Colonic mucosa (tissue), 4 donors: ENCODE measurements at places on chromosomes 3 and 15.

GRCh38 chr15:33442449-33442848 lies 131.7 kb downstream of the RYR3 start:
- DNase-seq = no peak

GRCh38 chr15:92586383-92586942 lies 69.1 kb downstream of the FAM174B start:
- no peak for DNase-seq

DNA sequence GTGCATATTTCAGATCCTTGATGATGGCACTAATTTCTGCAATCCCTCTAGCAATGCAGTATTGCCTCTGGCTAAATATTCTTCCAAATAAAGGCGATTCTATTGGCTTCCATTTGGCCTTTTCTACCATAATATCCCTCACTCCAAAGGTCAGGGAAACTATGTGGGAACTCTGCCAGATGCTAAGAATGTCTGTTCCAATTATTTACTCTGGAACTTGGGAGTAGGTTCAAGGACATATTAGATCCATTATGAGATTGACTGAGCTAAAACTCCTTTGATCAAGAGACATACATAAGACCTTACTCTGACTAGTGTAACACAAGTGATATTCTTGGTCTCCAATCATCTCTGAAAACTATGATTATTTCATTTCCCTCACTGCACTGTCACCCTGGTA lies 674.5 kb upstream of the NECTIN3 start:
- DNase-seq = no peak

DNA sequence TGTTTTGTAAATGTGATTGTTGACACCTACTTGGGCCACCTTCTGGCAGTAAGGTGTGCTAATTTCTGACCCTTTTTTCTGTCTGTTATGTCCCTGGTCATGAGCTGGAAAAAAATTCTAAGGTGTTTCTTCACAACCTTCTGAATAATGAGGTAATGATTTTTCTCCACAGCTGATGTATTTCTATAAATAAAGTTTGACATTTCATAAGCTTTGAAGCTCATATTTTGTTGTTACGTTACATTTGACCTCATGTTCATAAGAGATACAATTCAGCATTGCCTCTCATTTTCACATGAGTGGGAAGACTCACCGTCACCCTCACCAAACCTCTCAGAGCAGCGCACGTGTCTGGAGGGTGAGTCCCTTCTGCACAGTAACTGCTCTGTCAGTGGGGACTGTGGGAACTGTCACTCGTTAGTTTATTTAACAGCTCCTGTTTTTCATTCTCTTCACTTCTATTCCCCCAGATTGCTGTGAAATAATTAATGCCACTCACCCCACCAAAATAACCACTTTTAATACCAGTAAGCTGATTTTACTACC lies 140.9 kb downstream of the PLCL2 start:
- no peak for DNase-seq

DNA sequence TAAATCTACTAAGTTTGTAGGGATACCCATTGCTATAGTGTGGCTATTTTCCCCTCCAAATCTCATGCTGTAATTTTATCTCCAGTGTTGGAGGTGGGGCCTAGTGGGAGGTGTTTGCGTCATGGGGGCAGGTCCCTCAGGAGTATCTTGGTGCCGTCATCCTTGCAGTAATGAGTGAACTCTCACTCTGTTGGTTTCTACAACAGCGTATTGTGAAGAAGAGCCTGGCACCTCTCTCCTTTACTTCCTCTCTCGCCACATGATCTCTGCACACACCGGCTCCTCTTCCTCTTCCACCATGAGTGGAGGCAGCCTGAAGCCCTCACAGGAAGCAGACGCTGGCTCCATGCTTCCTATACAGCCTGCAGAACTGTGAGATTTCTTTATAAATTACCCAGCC lies 34.0 kb upstream of the TRPM1 start:
- DNase-seq = no peak

DNA sequence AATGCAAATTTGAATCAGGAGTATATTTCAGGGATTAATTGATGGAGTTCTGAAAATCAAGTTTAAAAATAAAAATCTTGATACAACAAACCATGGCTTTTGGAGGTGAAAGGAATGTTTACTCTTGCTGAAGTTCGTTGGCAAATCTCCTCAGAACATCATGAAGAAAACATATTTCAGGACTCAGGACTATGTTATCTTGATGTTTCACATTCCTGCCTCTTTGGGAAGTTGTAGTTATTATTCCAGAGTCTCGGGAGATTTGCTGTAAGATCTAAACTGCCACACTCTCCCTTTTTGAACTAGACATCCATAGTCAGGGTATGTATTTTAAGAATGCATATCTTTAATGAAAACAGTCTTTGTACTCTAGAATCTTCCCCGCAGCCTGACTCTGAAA lies 271.2 kb downstream of the RBMS3 start:
- no peak for DNase-seq

GRCh38 chr15:62734706-62735105 lies 307.8 kb upstream of the TPM1 start:
- DNase-seq = no peak

- DNase-seq = no peak
Measured at GRCh38 chr3:51961602-51962569, 5.4 kb downstream of the PCBP4 start.

- no peak for DNase-seq
Measured at GRCh38 chr15:31802761-31803160, 227.6 kb upstream of the CHRNA7 start.

DNA sequence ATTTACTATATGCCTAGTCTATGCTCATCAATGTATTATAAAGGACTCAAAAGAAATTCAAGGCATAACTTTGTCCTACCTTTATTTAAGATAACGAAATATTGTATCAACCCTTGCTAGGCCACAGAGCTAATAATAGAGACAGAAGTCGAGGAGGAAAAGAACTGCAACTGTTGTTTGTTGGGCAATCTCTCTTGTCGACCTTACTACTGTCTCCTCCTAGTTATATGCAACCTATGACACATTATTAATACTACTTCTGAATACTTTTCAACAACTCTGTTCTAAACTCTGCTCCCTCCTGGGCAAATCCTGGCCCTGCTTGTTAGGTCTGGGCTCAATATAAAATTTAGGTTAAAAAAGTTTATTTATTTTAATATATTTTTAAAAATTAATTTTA lies 24.6 kb downstream of the SPPL2A start:
- no peak for DNase-seq

- no peak for DNase-seq
Measured at GRCh38 chr3:183975981-183976662, 41.6 kb downstream of the ABCC5 start.

DNA sequence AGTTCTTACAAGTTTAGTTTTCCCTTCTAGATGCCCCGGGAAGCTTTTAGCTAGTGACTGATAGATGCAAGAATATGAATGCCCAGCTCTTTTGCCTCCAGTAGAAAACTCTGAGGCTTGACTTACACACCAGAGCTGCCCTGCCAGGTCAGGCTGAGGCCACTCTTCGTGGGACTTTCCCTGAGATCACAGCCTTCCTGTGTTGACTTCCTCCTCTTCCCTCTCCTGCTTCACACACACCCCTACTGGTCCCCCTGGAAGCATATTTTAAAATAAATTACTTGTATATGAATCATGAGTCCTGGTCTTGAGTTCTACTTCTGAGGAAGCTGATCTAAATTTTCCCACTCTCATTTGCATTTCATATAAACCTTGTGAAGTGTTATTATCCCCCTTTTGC lies 413.7 kb downstream of the PDCD6IP start:
- DNase-seq = no peak

DNA sequence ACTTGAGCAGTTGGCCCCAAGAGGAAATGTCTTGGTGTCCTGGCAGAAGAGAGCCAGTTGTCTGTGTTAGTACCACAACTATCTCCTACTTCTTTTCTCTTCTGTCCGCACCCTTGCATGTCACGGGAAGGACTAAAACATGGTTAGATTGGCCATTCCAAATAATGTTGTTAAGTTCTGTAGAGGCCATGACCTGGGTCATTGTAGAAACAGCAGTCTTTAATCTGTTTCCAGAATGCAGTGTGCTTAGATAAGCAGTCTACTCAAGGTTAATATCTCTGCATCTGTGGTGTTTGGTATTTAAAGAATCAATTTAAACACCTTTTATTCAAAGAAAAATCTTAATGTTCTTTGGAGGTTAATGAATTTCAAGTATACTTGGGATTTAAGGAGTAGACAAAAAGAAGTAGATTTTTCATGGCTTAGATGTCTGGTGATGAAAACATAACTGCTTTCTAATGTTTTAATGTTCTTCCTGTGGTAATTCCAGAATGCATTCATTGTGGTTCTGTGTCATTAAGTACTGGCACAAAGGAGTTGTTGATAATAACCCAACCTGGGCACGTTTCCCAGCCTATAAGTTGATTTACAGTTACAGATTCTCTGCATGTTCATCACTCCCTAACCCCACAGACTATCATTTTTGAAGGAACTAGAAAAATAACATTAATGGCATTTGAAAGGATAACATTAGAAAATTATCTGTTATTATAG lies 58.9 kb downstream of the TMEM108 start:
- DNase-seq = no peak

DNA sequence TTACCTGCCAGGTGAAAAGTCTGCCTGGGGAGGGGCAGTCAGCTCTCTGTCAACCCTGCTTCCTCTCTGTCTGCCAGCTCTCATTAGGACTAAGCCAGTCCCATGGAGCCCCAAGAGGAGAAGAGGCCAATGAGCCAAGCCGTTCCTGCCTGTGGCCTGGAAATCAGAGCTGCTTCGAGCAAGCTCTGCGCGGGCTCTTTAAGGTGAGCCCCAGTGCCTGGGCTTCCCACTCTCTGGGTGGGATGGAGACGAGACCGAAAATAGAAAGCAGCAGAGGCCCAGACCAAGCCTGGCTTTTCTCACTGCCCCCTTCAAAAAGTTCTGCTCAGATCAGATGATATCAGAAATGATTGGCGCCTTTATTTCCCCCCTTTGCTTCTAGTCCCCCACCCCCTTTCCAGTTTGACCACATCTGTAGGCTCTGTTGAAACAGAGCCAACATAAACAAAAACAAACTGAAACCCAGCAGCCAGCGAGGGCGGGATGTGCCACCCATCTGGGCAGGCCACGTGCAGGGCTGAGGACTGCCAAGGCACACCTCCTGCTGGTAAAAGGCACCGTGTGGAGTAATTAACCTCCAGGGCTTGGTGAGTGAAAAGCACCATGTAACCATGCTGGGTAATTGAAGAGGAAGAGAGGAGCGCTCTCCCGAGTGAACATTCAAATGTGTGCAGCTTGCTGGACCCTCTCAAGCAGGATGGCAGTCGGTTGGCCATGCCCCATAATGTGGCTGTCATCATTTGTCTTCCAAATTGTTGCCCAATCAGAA lies 471.0 kb upstream of the PROK2 start:
- peak; percentile 83 for DNase-seq

DNA sequence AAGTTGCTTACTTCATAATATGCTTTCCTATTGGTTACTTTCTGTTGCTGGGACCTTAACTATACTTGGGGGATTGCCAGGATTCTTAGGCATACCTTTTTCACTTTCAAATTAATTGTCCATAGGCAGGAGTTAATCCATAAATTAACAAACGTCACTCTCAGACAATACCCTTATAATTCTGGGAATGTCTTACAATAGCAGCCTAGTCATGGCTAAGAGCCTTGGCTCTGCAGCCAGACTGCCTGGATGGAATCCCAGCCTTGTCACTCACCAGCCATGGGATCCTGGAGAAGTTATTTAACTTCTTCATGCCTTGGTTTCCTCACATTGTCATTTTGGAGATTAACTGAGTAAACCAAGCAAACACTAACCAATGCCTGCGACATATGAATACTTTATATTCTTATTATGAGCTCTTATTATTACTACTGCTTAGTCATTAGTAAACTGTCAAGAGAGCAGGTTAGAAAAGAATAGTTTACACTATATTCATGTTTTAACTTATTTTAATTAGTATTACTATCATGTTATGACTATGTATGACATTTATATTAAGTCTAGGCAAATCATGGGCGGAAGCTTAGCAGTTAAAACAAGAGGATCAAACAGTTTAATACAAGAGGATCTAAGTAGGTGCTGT lies 29.0 kb downstream of the GYG1 start:
- DNase-seq = no peak

- peak; percentile 50 for DNase-seq
Measured at GRCh38 chr3:126083511-126083912, 412 bp downstream of the SLC41A3 start.

- DNase-seq = no peak
Measured at GRCh38 chr15:81783586-81783985, 262.2 kb downstream of the MEX3B start.

GRCh38 chr3:112802338-112802737 lies 44.3 kb downstream of the CD200R1L start:
- no peak for DNase-seq

GRCh38 chr15:25869701-25870100 lies 6.6 kb upstream of the ATP10A start:
- no peak for DNase-seq
